ENCODE measurements at places on chromosomes 12 and 14.

GRCh38 chr14:68133856-68134255, 314.3 kb downstream of the RAD51B start:
- DNase-seq: no peak

DNA sequence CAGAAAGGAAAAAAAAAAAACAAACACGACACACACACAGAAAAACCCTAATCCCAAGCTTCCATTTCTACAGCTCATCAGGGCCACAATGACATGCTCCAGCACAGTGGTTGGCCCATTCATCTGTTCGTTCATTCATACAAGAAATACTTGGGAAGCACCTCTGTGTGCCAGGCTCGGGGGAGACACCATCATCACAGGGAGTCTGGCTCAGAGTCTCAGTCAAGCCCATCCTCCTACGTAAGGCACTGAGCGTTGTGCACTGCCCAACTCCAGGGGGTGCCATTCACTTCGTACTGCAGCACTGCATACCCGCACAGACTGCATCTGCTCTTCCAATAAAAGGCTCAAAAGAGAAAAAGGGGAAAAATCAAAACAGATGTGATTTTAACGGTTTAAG, 15.3 kb downstream of the VPS37B start:
- DNase-seq: no peak

DNA sequence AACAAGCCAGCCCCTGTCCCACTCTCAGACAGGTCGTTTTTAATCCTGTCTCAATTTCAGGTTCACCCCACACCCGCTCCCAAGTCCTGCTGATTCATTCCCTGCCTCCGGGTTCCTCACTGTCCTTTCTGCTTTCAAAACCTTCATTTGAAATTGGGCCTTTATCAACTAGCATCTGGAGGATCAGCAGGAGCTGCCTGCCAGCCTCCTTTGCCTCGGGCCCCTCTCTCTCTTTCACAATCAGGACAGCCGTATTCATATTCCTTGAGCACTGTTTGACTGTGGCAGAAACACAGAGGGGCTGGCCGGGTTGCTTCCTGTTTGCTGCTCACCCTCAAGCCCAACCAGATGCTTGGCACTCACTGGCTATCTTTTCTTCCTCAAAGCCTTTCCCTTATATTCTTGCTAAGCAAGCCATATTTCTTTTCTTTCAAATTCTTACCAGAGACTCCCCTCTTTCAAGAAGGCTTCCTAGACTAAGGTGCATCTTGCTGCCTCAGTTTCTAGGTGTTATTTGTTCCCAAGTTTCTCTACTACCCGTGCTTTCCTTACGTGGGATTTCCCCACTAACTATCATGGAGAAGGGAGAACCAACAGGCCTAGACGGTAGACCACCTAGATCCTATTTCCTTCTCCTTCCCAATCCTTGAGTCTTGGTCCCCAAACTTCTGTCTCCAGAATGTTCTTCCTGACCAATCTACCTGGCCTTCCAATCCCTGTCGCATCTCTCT, 3.0 kb downstream of the GALNT6 start:
- DNase-seq: no peak

DNA sequence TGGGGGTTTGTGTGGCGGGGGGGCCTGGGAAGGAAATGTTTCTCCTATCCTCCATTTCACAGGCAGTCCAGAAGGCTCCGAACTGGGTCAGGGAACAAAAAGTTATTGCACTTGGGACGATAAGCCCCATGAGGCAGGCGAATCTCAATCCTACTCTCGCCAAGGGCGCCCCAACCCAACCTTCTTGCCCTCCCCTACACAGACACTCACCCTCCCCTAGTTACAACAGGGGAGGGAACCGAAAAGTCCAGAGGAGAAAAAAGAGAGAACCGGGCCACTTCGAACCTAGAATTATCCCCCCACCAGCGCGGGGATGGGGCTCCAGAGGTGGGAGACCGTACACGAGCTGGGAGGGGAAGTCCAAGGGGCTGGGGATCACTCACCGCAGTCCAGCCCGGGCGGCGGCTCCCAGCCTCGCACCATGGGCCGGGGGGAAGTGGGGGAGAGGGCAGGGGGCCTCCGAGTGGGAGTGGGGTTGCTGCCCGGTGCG, 357 bp downstream of the HOMEZ start:
- no peak for DNase-seq

DNA sequence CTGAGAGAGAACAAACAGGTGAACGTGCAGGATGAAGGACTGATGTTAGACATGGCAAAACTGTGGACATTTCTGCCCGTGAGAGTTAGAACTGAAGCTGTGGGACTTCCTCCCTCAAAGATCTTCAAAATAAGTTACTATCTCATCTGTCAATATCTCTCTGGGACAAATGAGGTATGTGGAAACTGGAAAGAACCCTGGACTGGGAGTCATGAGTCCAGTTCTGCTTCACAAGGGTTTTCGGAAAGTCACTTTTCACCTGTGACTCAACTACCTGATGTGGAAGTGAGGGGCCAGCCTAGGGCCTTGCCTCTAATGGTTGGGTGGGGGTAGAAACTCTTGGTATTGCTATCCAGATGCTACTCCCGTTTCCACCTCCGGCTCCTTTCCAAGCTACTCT, 47.3 kb downstream of the RAB35 start:
- DNase-seq: no peak

GRCh38 chr12:128727461-128727860, 96.3 kb downstream of the SLC15A4 start:
- DNase-seq: no peak

DNA sequence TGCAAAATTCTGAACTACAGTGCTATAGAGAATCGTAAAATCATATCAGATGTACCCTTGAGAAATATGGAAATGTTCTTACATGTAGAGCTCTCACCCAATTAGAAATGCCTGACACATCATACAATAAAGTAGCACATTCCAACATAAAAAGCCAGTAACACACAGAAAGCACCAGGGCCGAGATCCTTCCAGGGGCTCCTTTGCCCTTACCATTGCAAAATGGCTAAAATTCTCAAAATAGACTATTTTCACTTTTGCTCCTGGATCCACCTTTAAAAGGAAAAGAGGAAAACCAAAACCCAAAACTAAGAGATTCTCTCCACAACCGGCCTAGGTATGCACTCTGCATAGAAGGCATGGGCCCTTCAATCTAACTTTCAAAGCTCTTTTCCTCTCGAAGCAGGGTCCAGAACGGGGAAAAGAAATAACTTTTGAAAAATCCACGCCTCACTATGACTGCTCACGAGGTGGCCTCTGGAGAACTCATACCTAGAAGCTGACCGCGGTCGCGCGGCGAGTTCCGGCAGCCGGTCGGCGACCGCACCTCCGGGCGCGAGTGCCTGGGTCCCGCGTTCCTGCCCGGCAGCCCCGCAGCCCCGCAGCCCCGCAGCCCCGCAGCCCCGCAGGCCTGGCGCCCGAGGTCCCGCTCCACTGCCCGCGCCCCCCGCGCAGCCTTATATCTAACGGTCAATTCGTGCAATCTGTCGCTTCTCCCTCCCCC, 2.7 kb downstream of the OTX2 start:
- no peak for DNase-seq

DNA sequence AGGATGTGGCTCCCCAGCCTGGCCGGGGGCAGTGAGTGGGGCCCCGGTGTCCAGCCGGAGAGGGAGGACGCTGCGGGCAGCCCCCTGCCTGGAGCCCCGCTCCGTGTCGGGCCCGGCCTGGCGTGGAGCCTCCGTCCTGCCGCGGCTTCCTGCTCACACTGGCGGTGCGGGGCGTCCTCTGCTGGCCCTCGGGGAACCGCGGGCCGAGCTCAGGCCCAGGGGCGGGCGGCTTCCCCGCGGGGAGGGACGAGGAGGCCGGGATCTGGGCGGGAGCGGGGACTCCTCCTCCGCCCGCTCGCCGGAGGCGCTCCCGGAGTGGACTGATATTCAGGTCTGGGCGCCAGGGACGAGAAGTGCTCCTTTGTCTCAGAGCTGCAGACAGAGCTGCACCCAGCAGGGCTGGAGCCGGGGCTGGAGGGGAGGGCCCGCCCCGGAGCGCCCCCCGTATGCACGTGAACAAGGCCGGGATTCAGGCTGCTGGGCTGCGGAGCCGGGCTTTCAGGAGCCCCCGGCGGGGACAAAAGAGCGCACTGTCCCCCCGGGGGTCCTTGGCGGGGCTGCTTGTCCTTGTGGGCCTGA, 2.2 kb downstream of the MMP17 start:
- peak; percentile 50 for DNase-seq

- no peak for DNase-seq
Observed at GRCh38 chr14:90053044-90053443, 8.8 kb upstream of the KCNK13 start.

DNA sequence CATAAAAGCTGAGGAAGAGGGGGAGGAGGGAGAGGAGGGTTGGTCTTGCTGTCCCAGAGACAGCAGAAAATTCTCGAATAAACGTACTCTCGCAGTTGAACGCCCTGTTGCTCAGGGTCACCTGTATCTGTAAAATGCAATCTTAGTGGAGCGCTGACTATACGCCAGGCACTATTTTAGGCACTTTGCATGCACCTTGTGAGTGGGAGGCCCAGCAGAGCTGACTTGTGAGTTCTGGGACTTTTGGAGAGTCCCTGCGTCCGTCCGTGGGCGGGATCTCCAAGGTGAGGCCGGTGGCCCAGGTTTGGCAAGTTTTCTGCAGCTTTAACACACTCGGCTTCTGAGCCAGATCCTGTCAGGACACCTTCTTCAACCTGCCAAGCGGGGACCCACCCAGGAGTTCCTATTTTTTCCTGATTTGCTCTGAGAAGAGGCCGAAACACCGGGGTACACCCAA, 32.5 kb upstream of the PLEKHG6 start:
- DNase-seq: no peak

Data from CD4-positive, alpha-beta T cell treated with Interferon alpha-2 for 1 hour (primary cell).